ENCODE measurements at places on chromosomes 16 and 17.

GRCh38 chr16:72083778-72084404 is 9.5 kb downstream of the TXNL4B start:
- H3K4me1 ChIP-seq = no peaks in the 10 kb centered on the region
- H3K27ac ChIP-seq = no peak overlapping the region
- H3K27me3 ChIP-seq = no peaks in the 10 kb centered on the region

- no peaks in the 10 kb centered on the region for H3K27me3 ChIP-seq
- no peak for DNase-seq
- no peak overlapping the region for H3K4me3 ChIP-seq
- peaks cover 45% of the 10 kb centered on the region for H3K4me1 ChIP-seq
Measured at GRCh38 chr17:42410319-42410685, 12.8 kb downstream of the CAVIN1 start.

DNA sequence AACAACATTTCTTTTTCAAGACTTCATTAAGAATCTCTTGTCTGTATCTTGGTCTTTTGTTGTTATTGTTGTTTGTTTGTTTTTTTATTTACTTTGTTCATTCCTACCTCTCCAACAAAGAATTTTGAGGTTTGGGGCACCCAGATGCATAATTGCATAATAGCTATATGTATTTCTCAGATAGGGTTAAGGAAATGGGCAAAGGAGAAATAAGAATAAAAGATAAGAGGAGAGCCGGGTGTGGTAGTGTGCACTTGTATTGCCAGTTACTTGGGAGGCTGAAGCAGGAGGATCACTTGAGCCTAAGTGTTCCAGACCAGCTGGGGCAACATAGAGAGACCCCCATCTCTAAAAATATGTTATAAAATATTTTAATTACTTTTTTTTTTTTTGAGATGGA is 30.5 kb downstream of the CDH1 start:
- H3K36me3 ChIP-seq = peaks cover 77% of the 10 kb centered on the region
- DNase-seq = no peak
- peaks cover 9% of the 10 kb centered on the region for H3K4me1 ChIP-seq
- no peak overlapping the region for H3K27ac ChIP-seq
- H3K4me3 ChIP-seq = no peak overlapping the region
- H3K27me3 ChIP-seq = no peaks in the 10 kb centered on the region

GRCh38 chr17:34639706-34640425 is 60.5 kb downstream of the TMEM132E start:
- no peaks in the 10 kb centered on the region for H3K36me3 ChIP-seq
- peaks cover 32% of the 10 kb centered on the region for H3K27me3 ChIP-seq
- no peak overlapping the region for H3K27ac ChIP-seq
- no peak for DNase-seq
- H3K4me3 ChIP-seq = no peak overlapping the region

DNA sequence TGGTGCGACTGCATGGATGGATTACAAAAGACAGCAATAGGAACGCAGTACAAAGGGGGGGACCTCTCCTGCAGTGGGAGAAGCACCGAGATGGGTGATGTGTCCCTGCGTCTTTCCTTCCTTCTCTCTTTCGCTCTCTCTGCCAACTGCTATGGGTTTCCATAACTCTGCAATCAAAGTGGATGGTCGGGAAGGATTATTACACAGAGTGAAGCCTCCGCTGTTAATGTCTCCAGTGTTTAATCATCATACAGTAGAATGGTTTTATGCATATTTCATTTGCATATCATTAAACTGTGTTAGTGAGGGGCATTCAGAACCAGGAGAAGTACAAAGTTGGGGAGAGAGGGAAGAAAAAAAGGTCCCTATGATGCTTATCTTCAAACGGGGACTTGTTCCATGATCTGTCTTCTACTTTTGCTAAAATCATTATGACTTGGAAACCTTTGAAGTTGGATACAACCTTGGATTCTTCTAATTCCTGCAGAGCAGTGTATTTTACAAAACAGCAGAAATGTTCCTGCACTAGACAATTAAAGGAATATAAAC is 255.9 kb upstream of the PMFBP1 start:
- H3K36me3 ChIP-seq = peaks cover 12% of the 10 kb centered on the region
- DNase-seq = no peak

Measured in RWPE2 (cell line).